ENCODE measurements at places on chromosomes 7 and 10.

DNA sequence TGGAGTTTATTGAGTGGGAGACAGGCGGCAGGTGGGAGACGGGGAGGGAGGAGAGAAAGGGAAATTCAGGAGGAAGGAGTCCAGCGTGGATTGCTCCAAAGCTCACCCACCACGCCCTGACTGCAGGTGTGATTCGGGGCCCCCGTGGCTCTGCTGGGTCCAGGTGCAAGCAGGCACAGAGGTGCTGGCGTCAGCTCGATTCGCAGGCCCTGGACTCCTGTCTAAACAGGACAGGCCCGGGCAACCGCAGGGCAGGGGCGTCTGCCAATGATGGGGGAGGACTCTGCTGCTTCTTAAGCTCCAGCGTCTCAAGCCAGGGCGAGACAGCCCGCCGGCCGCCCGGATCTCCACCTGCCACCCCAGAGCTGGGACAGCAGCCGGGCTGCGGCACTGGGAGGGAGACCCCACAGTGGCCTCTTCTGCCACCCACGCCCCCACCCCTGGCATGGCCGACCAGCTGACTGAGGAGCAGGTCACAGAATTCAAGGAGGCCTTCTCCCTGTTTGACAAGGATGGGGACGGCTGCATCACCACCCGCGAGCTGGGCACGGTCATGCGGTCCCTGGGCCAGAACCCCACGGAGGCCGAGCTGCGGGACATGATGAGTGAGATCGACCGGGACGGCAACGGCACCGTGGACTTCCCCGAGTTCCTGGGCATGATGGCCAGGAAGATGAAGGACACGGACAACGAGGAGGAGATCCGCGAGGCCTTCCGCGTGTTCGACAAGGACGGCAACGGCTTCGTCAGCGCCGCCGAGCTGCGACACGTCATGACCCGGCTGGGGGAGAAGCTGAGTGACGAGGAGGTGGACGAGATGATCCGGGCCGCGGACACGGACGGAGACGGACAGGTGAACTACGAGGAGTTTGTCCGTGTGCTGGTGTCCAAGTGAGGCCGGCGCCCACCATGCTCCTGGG lies at the start of gene CALML3:
TSS of gene CALML3 (plus strand) at position 321 of the 920 bp plus-strand sequence. CDS start at position 446, 125 bp downstream.
- DNase-seq: no peak

GRCh38 chr10:21488246-21488956 lies 37.1 kb downstream of the SKIDA1 start:
- no peak for DNase-seq

GRCh38 chr7:83608716-83609115 lies 40.2 kb downstream of the SEMA3E start:
- no peak for DNase-seq

DNA sequence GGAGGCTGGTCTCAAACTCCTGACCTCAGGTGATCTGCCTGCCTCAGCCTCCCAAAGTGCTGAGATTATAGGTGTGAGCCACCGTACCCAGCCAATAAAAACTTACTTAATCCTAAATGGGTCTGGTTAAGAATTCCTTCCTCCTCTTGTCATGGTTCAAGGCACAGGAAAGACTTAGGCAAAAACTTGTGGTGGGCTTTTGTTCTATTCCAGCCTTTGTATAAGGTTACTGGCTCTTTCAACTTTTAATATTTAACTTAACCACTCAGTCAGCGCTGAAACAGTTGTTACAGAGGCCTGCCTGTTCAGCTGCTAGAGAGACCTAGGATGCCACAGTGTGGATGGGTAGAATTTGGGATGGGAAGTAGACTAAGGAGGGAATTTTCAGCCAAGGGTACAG lies 28.1 kb upstream of the GARS1 start:
- no peak for DNase-seq

GRCh38 chr7:34488766-34489165 lies 169.3 kb upstream of the NPSR1 start:
- no peak for DNase-seq
